ENCODE measurements at places on chromosomes 1 and 21.

DNA sequence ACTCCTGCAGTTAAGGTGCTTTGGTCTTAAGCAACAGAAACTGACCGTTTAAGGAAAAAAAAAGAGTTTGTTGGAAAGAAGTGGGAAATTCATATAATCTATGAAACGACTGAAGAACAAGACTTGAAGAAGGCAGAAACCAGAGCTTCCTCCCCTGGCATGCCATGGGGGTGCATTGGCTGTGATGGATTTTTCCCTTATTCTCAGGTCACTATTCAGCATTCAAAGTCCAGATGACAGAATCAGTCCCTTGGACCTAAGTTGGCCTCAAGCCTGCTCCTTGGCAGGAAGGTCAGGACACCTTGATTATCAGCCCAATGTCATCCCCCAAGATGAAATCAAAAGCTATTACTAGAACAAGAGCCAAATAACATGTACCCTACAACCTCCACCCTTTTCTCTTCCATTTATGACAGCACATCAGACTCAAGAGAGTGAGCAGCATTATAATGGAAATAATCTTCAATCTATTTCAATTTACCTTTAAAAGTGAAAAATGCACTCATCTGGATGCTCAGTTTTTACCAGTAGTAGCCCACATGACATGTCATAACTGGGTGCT, 15.8 kb upstream of the TMEM9 start:
- no peak for DNase-seq

- DNase-seq, result no peak
These were observed 102.2 kb downstream of the FCRL5 start for GRCh38 chr1:157450106-157450505.

GRCh38 chr1:228488818-228489674, 1.9 kb downstream of the RNF187 start:
- no peak for DNase-seq

DNA sequence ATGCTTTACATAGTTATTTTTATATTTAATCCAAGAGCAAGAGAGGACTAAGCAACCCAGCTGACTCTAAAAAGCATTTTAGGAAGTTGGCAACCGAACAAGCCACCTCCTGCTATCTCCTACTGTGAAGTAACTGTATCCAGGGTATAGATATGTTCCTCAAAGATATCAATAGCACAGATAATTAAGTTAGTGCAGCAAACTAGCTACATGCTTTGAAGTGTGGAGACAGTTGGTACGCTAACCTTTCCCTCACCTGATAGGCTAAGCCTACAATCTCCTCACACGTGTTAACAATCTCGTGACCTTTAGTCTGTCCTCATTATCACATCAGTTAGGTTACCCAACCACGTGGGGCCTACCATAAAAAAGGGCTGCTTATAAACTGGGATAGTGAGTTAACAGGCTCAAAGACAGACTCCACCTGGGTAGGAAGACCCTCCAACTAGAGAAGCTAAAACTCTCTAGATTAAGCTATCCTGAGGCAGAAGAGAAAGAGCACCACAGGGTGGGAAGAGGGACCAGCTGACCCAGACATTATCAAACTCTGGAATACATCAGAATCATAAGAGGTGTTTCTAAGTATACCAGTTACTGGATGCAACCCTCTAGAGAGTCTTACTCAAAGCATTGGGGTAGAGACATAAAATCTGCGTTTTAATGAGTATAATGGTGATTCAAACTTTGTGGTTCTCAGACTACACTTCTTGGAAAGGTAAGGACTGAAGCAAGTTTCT, 340.1 kb upstream of the ESRRG start:
- no peak for DNase-seq

GRCh38 chr1:153957744-153958110, 685 bp downstream of the CRTC2 start:
- DNase-seq, result no peak

DNA sequence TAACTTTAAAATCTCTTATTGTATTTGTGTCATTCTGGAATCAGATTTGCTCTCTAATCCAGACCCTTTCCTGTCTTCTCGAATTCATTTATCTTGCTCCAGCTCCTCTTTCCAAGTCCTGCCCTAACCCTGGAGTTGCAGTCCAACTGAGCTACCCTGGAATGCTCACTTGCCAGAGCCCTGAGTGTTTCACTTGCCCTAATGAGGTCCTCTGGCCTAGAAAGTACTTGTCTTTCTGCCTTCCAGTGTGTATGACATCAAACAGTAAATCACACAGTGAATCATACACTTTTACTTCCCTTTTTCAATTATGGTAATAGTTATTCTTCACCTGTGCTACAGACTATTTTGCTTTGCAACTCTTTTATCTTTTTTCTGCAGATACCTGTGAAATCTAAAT, 96.9 kb downstream of the NEK7 start:
- no peak for DNase-seq

DNA sequence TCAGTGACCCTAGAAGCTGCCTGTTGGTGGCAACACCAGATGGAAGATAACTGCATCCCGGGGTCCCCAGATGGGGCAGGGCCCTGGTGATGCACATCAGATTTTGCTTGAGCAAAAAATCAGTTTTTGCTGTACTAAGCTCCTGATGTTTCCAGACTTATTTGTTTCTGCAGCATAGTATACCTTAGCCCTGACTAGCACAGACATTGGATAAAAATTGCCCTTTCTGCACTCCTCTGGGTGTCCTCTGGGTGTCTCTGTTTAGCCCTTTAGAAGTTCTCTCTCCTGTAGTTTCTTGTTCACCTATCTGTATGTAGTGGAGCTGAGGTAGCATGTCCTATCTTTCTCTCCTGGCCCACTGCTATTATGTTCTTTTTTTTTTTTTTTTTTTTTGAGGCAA, 30.3 kb upstream of the PLA2G2C start:
- DNase-seq, result no peak

- DNase-seq, result no peak
These were observed 85.2 kb upstream of the RUNX1 start for GRCh38 chr21:35134309-35134708.

GRCh38 chr1:20059847-20060246, 10.1 kb upstream of the PLA2G5 start:
- no peak for DNase-seq

- no peak for DNase-seq
These were observed 8.8 kb downstream of the PGLYRP4 start for GRCh38 chr1:153339802-153340201.
